ENCODE measurements at places on chromosomes 4 and X.

DNA sequence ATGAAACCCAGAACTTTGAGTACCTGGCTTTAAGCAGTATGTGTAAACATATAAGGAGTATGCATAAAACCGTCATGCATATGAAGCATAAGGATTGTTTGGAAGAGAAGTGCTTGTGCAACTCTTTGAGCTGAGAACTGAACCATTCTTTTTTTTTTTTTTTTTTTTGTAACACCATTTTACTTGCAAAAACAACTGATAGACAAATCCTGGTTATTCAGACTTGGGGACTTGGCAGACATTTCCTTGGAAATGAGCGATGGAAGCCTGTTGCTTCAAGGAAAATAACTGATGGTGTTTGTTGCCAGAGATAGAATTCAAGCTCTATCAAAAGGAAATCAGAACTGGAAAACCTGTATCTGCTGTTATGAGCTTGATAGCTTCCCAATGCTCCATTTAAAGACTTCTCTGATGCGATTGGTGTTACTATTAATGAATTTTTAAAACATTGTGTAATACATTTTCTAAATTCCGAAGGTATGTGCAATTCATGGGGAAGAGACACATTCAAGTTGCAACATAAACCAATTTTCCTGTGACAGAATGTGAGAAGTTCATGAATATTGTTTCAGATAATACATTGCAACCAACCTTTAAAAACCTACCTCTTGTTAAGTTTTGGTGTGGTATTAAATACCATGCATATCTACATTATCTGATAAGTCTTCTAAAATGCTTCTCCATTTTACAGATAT lies 47.0 kb upstream of the FAT1 start:
- DNase-seq: peak; percentile 58

DNA sequence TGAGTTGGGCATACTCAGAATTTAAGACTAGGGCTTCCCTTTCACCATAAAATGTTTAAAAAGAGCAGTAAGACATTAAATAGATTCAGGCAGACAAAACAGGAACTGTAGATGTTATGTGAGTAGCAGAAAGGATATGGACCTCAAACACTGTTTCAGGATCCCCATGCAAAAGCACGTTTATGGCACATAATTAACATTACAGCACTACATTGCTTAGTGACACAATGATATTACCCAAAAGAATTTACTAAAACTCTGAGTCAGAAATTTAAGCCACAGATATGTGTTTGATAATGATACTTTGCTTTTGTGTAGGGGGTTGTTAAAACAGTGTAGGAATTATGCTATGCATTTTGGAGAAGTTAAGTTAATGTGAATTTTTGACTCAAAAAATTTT lies 266.3 kb downstream of the PDGFC start:
- DNase-seq: peak; percentile 28

DNA sequence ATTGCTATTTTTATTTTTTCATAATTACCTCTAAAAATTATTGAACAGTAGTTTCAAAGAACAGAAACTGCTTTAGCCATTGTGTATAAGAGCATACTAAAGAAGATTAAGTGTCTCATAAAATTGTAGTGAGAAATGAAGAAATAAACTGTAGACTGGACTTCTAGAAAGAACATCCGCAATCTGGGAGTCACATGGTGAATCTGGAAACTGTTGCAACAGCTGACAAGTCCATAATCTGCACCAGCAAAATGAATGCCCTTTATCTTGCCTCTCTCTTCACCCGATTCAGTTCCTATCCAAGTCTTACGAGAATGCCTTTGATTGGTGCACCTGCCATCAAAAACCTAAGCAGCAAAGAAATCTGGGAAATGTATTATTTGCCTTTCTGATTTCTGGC lies 312.9 kb downstream of the NAF1 start:
- DNase-seq: no peak

DNA sequence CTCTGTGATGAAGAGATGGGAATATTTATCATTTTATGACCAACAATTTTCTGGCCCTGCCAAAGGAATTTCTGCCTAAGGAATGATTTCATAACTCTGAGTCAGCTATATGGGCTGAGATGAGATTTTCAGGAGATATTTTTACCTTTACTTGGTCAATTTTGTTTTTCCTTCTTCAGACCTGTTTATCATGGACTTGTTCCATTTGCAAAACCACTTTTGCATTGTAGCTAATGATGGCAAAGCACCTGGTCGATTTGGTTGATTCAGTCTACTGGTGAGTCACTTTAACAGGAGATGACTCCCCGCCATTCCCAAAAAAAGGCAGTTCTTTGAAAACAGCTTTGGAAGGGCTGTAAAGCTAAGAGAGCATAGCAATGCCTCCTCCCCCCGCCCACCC lies 53.3 kb downstream of the TEX13A start:
- DNase-seq: peak; percentile 22

DNA sequence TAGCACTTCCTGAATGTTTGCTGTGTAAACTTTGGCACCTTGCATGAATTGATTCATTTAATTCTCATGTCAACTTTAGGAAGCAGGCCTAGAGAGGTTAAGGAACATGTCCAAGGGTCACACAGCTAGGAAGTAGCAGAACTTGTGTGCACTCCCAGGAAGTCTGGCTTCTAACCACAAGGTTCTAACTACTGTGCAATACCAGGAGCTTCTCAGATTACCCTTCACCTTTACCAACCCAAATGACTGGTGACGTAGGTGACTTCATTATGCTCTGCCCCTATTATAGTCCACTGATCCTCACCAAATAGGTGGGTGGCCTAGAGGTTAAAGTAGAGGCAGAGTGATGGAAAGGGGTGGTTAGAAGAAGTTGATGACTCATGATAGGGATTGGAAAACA lies 14.4 kb downstream of the AR start:
- no peak for DNase-seq

DNA sequence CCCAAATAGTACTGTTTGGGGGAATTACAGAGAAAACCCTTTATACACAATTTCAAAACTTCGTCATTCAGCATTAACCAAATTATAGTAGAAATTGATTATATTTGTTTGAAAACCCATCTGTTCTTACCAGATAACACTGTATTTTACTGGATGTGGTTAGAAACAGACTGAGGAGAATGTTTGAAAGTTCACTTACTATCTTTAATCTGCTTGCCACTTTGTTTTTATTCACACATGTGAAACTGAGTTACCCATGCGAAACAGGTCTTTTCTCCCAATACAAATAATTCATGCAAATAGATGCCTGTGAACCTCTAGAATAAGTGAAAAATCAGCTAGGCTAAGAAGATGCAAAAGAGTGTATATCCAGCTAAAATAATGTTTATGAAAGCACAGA lies 177.5 kb downstream of the NAA11 start:
- DNase-seq: no peak

DNA sequence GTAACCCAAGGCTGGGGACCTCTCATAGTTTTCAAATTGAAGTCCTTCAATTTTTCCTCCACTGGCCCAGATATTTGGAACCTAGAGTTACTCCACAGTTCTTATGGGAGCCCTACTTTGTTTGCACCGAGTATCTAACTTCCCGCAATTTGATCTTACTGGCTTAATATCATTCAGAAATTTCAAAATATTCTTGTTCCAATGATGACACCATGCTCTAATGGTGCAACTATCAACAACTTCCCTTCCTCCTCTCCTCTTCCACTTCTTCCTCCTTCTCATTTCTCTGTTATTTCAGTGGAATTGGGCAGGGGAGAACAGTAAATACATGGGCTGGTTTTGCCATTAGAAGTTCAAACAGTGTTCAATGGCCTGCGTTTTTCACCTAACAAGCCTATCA lies 20.2 kb downstream of the PDCL2 start:
- no peak for DNase-seq

DNA sequence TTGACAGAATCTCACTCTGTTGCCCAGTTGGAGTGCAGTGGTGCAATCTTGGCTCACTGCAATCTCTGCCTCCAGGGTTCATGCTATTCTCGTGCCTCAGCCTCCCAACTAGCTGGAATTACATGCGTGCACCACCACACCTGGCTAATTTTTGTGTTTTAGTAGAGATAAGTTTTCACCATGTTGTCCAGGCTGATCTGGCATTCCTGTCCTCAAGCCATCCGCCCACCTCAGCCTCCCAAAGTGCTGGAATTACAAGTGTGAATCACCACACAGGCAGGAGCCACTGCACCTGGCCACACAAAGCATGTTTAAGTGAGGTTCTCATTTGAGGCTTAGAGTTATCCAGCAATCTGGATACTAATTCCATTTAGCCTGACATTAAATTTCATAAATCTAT lies 180.9 kb upstream of the GRID2 start:
- no peak for DNase-seq

- no peak for DNase-seq
Measured at GRCh38 chr4:1232661-1233621, 16.0 kb downstream of the CTBP1 start.

Measured in adipocyte (in vitro differentiated cells).